Kidney (tissue), 22 donors: ENCODE measurements at places on chromosomes 11 and 22.

DNA sequence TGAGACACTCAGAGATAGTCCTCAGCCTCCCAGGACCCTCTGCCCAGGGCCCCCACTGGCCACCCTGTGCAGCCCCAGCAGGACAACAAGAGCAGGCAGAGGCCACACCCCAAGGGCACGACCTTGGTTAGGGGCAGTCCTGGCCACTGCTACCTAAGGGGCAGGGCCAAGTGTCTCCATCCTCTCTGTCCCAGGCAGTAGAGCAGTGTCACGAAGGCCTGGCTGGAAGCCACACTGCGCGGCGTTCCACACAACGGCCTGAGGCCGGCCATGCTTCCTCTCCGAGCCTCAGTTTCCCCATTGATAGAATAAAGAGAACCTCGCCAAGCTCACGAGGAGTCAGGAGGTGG lies 1074.3 kb downstream of the BRD1 start:
- DNase-seq = no peak

GRCh38 chr11:47302853-47303252 lies 32.9 kb downstream of the MADD start:
- no peak for DNase-seq

- DNase-seq = no peak
These were observed 796.3 kb upstream of the ANO3 start for GRCh38 chr11:25535467-25536272.

GRCh38 chr11:68460741-68461574 lies at the start of gene PPP6R3:
PPP6R3 (plus strand) TSS chr11:68460752; CDS start chr11:68537665, 76,913 bp downstream.
- peak; percentile 50 for DNase-seq

- DNase-seq = peak; percentile 83
These were observed 12.6 kb downstream of the SCARF2 start for GRCh38 chr22:20424932-20425565.

DNA sequence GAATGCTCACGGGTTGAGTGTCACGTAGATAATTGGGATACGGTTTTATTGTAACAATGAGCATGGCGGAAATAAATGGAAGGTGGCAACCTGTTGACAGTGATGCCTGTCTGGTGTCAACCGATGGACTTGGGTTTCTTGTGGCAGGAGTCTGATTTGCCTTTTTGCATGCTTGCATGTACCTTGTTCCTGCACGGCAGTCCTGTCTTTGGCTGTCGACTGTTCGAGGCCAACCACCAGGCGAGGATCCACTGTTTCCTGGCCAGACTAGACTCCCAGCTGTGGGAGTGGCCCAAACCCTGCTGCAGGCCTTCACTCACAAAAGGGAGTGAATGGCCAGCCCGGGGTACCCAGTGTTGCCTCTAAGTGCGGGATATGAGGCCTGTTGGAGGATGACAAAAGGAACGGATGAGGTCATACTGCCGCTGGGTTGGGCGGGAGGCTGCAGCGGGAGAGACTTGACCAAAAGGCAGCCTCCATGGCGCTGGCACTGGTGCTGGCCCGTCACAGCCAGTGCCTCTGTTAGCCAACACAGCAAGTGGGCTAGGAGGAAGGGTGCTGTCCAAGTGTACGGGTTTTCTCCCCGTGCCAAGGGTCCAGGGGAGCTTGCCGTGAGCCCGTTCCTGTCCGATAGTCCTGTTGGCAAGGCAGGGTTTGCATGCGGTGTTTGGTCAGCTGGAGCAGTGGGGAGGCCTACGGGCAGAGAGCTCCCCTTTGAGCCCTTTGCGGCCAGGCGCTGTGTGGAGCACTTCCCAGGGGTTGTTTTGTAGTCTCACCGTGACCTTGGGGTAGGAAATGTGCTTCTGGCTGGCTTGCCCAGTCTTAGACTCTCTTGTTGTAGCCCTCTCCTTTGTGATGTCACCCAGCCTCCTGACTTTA lies 974 bp downstream of the DGCR8 start:
- DNase-seq = peak; percentile 61

GRCh38 chr11:111730871-111731591 lies 35.2 kb downstream of the PPP2R1B start:
- DNase-seq = peak; percentile 78

DNA sequence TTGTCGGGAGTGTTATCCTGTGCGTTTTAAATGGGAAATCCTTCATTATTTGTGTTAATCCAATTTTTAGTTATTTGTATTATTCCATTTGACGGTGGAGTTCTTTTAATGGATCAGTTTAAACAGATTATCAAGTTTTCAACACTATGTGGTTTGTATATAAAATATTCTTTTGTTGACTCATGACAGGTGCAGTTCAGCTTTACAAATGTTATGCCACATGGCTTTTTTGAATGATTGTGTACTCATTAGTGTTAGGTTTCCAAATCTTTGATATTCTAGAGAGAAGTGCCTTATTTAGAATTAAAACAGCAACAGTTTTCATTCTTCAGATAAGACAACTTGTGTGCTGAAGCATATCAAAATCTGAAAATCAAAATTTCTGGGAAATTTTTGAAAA lies 2.4 kb downstream of the JAM3 start:
- no peak for DNase-seq

GRCh38 chr11:110860461-110860860 lies 148.2 kb upstream of the ARHGAP20 start:
- DNase-seq = no peak

DNA sequence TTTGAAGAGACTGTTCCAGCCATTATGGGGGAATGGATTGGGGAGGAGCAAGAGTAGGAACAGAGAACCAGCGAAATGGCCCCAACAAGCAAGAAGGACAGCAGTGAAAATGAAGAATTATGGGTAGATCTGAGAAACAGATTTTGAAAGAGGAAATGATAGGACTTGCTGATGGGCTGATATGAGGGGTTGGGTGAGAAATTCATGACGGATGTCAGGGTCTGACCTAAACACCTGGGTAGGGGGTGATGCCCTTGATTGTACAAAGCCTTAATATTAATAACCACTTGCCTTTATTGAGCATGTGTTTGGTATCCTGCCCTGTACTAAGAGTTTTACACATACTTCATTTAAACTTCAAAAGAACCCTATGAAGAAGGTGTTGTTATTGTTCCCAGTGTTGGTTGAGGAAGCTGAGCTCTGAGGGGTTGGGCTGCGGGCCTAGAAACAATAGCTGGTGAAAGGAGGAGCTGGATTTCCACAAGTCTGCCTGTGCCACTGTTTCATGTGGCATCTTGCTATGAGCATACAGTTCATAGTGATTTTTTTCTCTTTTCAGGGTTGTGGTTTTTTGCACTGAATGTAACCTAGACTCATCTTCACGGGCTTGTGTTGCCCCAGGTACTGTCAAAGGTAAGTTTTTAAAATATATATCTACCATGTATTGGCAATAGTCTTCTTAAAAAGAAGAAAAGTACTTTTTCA lies 61.1 kb upstream of the TNRC6B start:
- no peak for DNase-seq
